ENCODE measurements at places on chromosomes 1 and 21. TPM values are rescaled to one million over a fixed set of nuclear protein-coding genes. Genes with fewer than 3 reads are reported as not detected.

Gene S100A14
- total RNA-seq, result 0.46 TPM

Gene ST6GALNAC3
- total RNA-seq, result 0.64 TPM

Gene MEGF6
- 7.6 TPM for total RNA-seq

Gene ANKRD34A
- total RNA-seq, result 0.24 TPM

Gene OR2L13
- not detected for total RNA-seq

Gene ERICH3
- total RNA-seq, result not detected

Gene PTAFR
- total RNA-seq, result 0.09 TPM

Gene CACNA1S
- total RNA-seq, result not detected

Gene LEFTY1
- total RNA-seq, result 0.61 TPM

Data from A549 treated with dexamethasone at 1 μM for 4 hours (cell line).